Vagina (tissue), 2 donors: ENCODE measurements at places on chromosomes 4 and X. TPM values are rescaled to one million over a fixed set of nuclear protein-coding genes. Genes with fewer than 3 reads are reported as not detected.

DNA sequence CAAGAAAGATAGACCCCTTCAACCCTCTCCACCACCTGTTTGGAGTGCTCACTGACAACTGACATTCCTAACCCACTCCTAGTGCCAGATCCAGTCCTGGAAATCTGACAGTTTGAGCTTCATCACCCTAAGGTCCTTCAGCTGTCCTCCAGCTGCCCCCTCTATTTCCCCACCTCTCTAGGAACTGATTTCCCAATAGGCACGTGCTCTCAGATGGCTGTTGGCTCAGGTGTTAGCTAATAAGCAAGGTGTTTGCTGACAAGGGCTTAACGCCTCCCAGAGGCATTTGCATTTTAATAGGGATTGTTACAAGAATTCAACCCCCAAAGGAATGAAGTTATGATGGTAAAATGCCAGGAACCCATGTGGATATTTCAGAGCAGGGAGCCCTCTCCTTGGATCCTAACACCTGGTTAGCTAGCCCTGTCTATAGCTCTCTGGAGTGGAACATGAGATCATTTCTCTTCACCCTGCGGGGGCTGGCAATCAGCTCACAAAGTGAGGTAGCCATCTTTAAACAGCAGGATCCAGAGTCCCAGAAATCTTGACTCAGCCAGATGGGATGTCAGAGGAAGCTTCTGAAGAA is 348.5 kb upstream of the SFRP2 start:
- DNase-seq = no peak
- no peak overlapping the region for H3K4me3 ChIP-seq
- no peaks in the 10 kb centered on the region for H3K27me3 ChIP-seq
- no peak overlapping the region for H3K27ac ChIP-seq
- H3K4me1 ChIP-seq = no peaks in the 10 kb centered on the region

DNA sequence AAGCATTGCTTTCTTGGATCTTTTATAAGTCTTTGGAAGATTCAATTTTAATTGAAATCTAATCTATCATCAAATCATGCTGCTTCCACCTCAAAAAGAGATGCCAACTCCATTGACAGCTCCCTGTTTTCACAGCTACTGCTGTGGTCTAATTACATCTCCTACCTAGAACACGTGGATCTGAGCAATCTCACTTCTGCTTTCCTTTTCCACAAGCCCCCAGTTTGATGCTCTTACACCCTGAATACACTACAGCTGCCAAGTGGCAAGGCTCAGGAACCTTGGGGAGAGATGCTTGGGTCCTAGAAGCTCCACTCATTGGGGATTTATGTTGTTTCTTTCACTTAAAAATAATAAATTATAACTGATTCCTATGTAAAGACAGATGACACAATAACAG is 172.0 kb downstream of the CFAP299 start:
- H3K27ac ChIP-seq = no peak overlapping the region
- H3K36me3 ChIP-seq = no peaks in the 10 kb centered on the region
- no peak overlapping the region for H3K4me3 ChIP-seq
- H3K27me3 ChIP-seq = no peaks in the 10 kb centered on the region
- DNase-seq = no peak

GRCh38 chr4:187995322-187996207 is at the start of gene ZFP42:
Gene ZFP42 (plus strand): TSS chr4:187995771. CDS start chr4:188002808, 7,037 bp downstream.
- no peaks in the 10 kb centered on the region for H3K27me3 ChIP-seq
- no peak within 1 kb of the TSS for H3K27ac ChIP-seq
- H3K36me3 ChIP-seq = no peaks in the 10 kb centered on the region
- H3K4me3 ChIP-seq = no peak within 1 kb of the TSS
- DNase-seq = no peak

GRCh38 chr4:1623821-1624518 is 60.1 kb downstream of the FAM53A start:
- no peaks in the 10 kb centered on the region for H3K36me3 ChIP-seq
- no peaks in the 10 kb centered on the region for H3K4me1 ChIP-seq

- no peak for DNase-seq
- H3K4me3 ChIP-seq = no peak overlapping the region
- H3K4me1 ChIP-seq = no peaks in the 10 kb centered on the region
- no peak overlapping the region for H3K27ac ChIP-seq
- H3K27me3 ChIP-seq = no peaks in the 10 kb centered on the region
These were observed 34.0 kb upstream of the PPP2R3B start for GRCh38 chrX:420496-421223.

- no peak overlapping the region for H3K4me3 ChIP-seq
- no peak overlapping the region for H3K27ac ChIP-seq
- no peaks in the 10 kb centered on the region for H3K36me3 ChIP-seq
- no peaks in the 10 kb centered on the region for H3K27me3 ChIP-seq
- H3K4me1 ChIP-seq = no peaks in the 10 kb centered on the region
These were observed 84.4 kb downstream of the JAKMIP1 start for GRCh38 chr4:6115746-6116586.

GRCh38 chr4:159768016-159768415 is 665.1 kb downstream of the RAPGEF2 start:
- no peak overlapping the region for H3K27ac ChIP-seq
- H3K4me3 ChIP-seq = no peak overlapping the region
- H3K4me1 ChIP-seq = no peaks in the 10 kb centered on the region
- no peaks in the 10 kb centered on the region for H3K36me3 ChIP-seq

Gene CXCL6
- 13.8 TPM for total RNA-seq

GRCh38 chr4:128861856-128862518 is 52.5 kb downstream of the JADE1 start:
- H3K4me3 ChIP-seq = no peak overlapping the region
- no peak for DNase-seq
